ENCODE measurements at places on chromosomes 16 and 17. TPM values are rescaled to one million over a fixed set of nuclear protein-coding genes. Genes with fewer than 3 reads are reported as not detected.

Gene PLK1
- total RNA-seq = 23.2 TPM

DNA sequence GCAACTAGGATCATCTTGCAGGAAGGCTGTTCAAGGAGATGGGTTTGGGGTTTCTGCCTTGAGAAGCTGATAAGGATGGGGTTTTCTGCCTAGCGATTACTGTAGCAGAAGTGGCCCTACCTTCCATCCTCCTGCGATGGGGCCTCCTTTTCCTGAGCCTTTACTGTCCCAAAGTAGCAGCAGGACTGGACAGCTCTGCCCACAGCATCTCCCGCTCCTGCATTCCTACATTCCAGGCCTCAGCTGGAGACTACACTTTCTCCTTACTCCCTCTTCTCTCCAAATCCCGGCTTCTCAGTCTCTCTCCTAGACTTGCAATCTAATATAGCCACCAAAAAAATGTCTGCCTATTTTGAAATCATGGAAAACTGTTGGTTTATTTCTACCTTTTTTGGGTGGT is 355.4 kb downstream of the CA10 start:
- DNase-seq = no peak

GRCh38 chr16:75928295-75928694 is 202.0 kb upstream of the CPHXL start:
- DNase-seq = no peak

Gene ITGAD
- total RNA-seq = not detected

Gene P2RX1
- not detected for total RNA-seq

Gene LGALS9C
- not detected for total RNA-seq

GRCh38 chr17:33945646-33946546 is 309.2 kb upstream of the CCL2 start:
- no peak for DNase-seq

- no peak for DNase-seq
Observed at GRCh38 chr17:83177611-83178532, 98.5 kb downstream of the METRNL start.

GRCh38 chr17:60442271-60443173 is 20.2 kb downstream of the CHCT1 start:
- DNase-seq = no peak

Gene PDE6G
- total RNA-seq = 1.4 TPM

Gene KCNJ2
- total RNA-seq = 3.6 TPM

DNA sequence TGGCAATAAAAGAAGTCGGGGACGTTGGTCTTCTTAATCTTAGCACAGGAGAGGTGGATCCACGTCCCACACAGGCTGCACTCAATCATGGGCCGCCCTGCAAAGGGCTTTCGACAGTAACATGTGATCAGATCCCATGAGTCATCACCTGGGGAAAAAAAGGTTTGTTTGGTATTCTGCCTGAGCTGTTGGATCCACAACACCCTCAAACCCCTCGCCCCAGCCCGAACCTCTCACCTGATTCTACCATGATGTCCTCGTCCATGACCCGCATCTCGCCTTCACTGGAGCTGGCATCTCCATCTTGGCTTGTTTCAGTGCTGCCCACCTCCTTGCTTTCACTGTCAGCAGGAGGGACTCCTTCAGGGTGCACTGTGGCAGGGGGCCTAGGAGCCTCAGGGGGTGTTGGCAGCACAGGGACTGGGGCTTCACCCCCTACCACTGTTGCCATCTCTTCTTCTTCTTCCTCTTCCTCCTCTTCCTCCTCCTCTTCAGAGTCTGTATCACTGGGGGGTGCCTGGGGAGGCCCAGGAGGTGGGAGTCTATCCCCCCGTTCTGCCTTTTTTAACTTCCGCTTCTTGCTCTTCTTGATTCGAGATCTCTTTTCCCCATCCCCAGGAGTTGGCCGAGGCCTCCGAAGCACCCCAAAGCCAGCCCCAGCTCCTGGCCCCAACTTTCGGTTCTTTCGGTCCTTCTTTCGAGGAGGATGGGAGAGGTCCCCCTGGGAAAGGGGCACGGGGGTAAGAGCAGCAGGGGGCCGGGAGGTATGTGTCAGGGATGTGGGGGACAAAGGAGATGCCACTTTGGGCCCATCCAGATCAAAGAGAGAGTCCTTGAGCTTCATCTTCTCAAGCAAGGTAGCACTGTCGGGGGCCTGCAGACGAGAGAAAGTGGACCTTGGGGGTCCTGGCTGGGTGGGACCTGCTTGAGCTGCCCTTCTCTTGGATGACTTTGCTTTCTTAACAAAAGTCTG is 1.7 kb upstream of the DVL2 start:
- no peak for DNase-seq
